Activated CD8-positive, alpha-beta memory T cell treated with anti-CD3 and anti-CD28 coated beads, Interleukin-2, amount 10 ng/mL, durations not matched to agents 7 days and 5 days (primary cell): ENCODE measurements at places on chromosomes 1 and 21.

DNA sequence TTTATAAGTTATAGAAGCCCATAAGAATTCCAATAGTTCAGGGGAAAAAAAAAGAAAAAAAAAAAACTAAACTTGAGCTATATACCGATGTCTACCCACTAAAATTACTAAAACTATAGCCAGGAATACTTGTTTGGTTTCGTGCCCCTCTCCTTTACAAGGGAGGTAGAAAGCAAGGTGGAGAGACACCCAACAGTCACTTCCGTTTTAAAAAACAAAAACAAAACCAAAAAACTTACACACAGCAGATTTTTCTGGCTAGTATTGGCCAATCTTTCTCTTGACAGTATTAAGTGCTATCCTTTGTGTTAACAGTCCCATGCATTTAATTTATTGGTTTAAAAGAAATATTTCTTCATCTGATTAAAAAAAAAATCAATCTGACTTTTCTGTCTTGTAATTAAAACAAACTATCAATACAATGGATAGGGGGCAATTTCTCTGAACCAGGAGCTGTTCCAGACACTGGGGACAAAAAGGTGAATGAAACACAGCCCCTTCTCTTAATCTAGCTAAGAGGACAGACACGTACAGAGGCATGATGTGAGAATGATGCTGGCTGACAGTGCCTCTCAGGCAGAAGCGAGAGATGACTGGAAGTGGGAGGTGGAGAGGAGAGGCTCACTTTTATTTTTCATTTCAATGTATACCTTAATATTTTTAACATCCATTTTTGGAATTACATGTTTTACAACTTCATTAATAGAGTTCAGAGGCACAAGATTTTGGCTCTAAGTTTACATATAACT lies 214.8 kb downstream of the RERE start:
- DNase-seq, result peak; percentile 59
- peak overlapping the region; percentile 46 for H3K4me3 ChIP-seq
- H3K27ac ChIP-seq, result peak overlapping the region; percentile 95
- H3K4me1 ChIP-seq, result peaks cover 40% of the 10 kb centered on the region

DNA sequence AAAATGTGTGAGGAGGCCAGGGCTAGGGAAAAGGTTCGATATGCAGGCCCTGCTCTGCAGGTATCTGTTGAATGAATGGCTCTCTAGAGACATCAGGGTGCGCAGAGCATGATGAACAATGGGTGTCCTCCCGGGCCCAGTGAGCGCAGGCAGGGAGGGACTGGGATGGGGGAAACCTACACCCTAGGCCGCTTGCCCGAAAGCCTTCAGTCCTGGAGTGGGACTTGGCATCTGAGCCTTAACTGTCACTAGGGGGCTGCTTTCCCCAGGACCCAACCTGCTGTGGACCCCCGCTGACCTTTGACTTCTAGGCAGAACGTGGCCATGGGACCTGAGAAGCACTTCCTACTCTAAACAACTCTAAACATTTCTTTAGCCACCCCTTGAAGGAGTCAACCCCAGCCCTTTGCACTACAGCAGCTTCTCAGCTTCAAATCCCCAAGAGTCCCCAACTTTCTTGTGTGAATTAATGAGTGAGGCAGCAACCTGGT lies 444 bp upstream of the MAP3K6 start:
- no peak for DNase-seq
- no peaks in the 10 kb centered on the region for H3K36me3 ChIP-seq
- H3K27ac ChIP-seq, result peak overlapping the region; percentile 15
- peaks cover 7% of the 10 kb centered on the region for H3K27me3 ChIP-seq
- peak overlapping the region; percentile 48 for H3K4me3 ChIP-seq

DNA sequence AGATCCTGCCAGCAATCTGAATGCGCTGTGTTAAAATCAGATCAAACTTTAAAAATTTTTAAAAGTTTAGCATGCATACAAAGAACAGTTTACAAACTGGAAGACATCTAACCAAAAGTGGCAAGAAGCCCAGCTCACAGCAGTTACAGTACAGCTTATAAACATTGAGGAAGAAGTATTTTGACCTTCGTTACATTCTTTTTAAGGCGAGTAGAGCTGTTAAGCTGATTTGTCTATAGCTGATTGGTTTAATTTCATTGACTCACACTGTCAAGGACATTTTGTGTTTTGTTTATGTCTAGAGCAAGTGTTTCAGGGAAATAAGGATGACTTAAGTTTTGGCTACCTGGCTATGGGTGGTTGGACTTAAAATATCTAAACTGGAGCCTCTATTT lies 3.0 kb upstream of the PGM1 start:
- no peak for DNase-seq
- peaks cover 13% of the 10 kb centered on the region for H3K36me3 ChIP-seq
- H3K4me1 ChIP-seq, result peaks cover 24% of the 10 kb centered on the region
- H3K27me3 ChIP-seq, result no peaks in the 10 kb centered on the region
- no peak overlapping the region for H3K4me3 ChIP-seq
- H3K27ac ChIP-seq, result no peak overlapping the region

DNA sequence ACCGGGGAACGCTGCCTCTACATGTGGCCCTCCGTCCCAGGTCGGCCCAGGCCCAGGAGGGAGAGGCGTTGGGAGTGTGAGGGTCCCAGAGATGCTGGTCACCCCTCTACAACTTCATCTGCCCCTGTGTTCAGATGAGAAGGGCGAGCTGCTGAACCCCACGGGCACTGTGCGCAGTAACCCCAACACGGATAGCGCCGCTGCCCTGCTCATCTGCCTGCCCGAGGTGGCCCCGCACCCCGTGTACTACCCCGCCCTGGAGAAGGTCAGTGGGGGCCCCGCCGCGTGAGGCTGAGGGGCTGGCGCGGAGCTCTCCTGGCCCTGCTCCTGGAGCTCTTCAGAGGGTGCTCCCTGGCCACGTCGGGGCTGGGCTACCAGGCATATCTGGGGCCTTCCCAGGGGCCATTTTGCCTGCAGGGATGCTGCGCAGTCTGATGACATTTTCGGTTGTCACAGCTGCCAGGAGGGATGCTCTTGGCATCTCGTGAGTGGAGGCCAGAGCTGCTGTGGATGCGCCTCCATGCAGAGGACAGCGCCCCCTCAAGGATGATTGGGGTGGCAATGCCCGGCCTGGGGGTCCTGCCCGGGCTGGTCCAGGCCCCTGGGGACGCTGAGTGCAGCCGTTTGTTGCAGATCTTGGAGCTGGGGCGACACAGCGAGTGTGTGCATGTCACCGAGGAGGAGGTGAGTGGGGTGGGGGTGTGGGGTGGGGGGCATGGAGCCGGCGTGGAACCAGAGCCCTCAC lies 68.6 kb downstream of the PIK3CD start:
- H3K36me3 ChIP-seq, result peaks cover 87% of the 10 kb centered on the region
- peaks cover 2% of the 10 kb centered on the region for H3K27me3 ChIP-seq
- H3K4me3 ChIP-seq, result no peak overlapping the region
- H3K4me1 ChIP-seq, result peaks cover 74% of the 10 kb centered on the region
- H3K27ac ChIP-seq, result peak overlapping the region; percentile 96

DNA sequence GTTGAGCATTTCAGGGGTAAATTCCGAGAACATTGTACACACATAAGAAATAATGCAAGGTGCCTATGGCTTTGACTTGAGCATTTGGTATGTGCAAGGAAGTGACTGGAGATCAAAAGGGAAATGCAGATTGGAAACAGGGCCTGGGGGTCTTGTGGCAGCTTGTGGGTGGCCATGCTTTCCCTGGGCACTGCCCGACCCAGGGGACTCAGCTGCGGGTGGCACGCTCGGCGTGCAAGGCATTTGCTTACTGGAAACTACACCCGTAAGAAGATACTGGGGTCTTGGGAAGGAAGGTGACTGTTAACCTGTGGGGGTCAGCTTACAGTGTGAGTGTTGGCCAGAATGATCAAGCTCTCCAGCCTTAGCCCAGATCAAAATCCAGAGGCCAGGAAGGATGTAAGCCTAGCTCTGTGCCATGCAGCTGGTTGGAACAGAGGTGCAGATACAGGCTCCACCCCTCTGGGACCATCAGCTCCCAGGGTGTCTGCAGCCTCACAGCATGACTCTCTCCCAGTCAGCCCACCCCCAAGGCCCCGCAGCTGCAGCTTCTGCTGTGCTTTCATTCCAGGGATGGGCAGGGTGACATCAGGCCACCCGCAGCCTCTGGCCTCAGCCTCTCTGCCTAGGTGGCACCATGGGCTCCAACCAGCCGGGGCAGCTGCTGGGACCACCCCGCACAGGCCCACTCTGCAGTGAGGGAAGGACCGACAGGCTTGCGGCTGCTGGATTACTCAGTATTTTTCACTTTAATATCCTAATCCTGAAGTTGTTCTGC lies 55.1 kb downstream of the KIF26B start:
- no peaks in the 10 kb centered on the region for H3K36me3 ChIP-seq
- H3K4me3 ChIP-seq, result no peak overlapping the region
- no peak overlapping the region for H3K27ac ChIP-seq
- H3K4me1 ChIP-seq, result no peaks in the 10 kb centered on the region
- no peaks in the 10 kb centered on the region for H3K27me3 ChIP-seq

DNA sequence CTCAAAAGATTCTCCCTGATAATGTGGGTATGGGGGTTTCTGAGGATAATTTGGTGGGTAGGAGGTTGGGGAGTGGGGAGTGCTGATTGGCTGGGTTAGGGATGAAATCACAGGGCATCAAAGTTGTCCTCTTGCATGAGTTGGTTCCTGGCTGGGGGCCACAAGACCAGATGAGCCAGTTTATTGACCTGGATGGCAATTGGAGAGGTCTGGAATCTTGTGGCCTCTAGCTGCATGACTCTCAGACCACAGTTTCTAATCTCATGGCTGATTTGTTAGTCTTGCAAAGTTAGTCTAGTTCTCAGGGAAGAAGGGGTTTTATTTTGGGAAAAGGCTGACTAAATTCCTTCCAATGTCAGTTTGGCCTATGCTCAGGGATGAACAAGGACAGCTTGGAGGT lies 3.3 kb upstream of the GBP1 start:
- no peak for DNase-seq
- peaks cover 33% of the 10 kb centered on the region for H3K36me3 ChIP-seq
- H3K27ac ChIP-seq, result peak overlapping the region; percentile 3
- no peaks in the 10 kb centered on the region for H3K27me3 ChIP-seq
- no peak overlapping the region for H3K4me3 ChIP-seq
- H3K4me1 ChIP-seq, result peaks cover 30% of the 10 kb centered on the region

DNA sequence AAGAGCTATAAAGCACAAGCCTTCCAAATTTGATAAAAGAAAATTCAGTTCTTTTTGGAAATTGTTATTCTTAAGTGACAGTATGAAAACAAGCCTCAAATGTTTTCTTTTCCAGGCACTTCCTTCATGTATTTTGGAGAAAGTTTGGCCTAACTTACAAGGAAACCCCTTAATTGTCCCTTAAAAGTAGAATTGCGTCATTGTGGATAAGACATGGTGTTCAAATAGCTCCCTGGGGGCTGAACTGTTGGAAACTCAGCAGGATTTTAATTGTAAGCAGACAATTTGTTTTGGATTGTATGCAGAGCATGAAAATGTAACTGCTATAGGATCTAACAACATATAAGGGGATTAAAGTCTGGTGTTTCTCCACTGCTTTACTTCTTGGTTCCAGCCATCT lies 35.4 kb upstream of the FGGY start:
- DNase-seq, result no peak
- no peak overlapping the region for H3K27ac ChIP-seq
- H3K36me3 ChIP-seq, result no peaks in the 10 kb centered on the region
- no peaks in the 10 kb centered on the region for H3K4me1 ChIP-seq
- H3K27me3 ChIP-seq, result no peaks in the 10 kb centered on the region

- peaks cover 59% of the 10 kb centered on the region for H3K4me1 ChIP-seq
- peaks cover 13% of the 10 kb centered on the region for H3K36me3 ChIP-seq
- peak overlapping the region; percentile 83 for H3K27ac ChIP-seq
- no peaks in the 10 kb centered on the region for H3K27me3 ChIP-seq
- H3K4me3 ChIP-seq, result peak overlapping the region; percentile 46
These were observed 36.1 kb upstream of the RGS1 start for GRCh38 chr1:192539297-192540092.

DNA sequence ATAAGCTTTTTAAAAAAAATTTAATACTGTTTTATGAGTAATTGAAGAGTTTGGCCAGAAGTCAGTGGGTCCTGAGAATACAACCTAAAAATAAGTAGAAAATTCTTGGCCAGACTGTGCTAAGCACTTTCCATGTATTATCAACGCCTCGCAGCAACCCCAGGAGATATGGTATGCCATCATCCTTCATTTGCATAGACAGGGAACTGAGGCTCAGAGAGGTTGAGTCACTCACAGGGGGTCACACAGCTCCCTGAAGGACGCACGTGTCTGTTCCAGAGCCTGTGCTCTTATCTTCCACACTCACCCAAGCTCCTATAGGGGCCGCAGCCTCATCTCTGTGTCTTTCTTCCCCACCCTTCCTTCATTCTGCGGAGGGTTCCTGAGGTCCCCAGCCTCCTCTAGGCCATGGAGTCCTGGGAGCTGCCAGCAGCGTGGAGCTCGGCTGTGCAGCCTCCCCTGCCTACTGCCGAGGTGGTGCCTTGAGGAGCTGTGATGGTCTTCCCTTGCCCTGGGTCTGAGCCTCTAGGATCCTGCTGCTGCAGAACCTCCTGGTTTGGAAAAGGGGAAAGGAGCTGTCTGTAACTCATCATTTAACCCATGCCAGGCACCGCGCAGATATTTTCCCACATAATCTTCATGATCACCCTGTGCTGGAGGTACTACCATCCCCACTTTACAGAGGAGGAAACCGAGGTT lies 30.3 kb upstream of the ECE1 start:
- no peak overlapping the region for H3K4me3 ChIP-seq
- no peaks in the 10 kb centered on the region for H3K27me3 ChIP-seq
- DNase-seq, result no peak

DNA sequence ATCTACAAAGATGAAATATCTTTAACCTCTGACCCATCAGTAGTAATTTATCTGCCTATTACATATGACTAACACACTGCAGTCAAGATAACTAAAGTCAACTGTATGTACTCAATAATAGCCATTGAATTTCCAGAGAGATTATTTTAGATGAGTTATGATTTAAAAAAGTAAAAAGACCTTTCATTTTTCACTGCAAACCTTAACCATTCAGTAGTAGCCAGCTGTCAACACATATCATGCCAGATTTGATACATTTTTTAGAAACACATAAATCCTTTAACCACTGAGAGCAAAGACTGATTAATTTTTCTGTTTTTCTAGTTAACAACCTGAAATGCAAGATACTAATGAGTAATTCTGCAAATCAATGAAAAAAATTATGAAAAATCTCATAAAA lies 31.0 kb downstream of the PALMD start:
- no peaks in the 10 kb centered on the region for H3K36me3 ChIP-seq
- no peak overlapping the region for H3K27ac ChIP-seq
- no peak for DNase-seq

- peaks cover 14% of the 10 kb centered on the region for H3K27me3 ChIP-seq
- no peak overlapping the region for H3K4me3 ChIP-seq
- H3K27ac ChIP-seq, result no peak overlapping the region
- H3K4me1 ChIP-seq, result no peaks in the 10 kb centered on the region
- DNase-seq, result no peak
These were observed 10.9 kb downstream of the CFAP107 start for GRCh38 chr1:12756768-12757413.

DNA sequence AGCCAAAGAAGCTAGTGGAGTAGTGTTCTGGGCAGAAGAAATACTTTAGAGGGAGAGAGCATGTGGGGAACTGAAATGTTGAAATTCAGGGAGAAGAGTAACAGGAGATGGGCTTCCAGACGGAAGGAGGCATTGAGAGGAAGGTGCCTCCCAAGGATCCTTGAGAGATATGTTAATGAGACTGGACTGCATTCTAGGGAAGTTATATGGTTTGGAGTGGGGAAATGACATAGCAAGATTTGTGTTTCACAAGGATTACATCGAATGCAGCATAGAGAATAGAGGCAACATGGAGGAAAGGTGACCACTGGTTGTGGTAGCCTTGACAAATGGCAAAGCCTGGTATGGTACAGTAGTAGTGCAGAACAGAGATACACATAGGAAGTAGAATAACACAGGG lies 160.5 kb upstream of the HMCN1 start:
- peaks cover 15% of the 10 kb centered on the region for H3K4me1 ChIP-seq
- peaks cover 47% of the 10 kb centered on the region for H3K36me3 ChIP-seq
- no peak overlapping the region for H3K4me3 ChIP-seq
- no peak for DNase-seq

- no peak overlapping the region for H3K4me3 ChIP-seq
- no peaks in the 10 kb centered on the region for H3K4me1 ChIP-seq
- no peak overlapping the region for H3K27ac ChIP-seq
These were observed 20.7 kb downstream of the C1QB start for GRCh38 chr1:22673486-22674409.
